ENCODE measurements at places on chromosomes 6 and 20. TPM values are rescaled to one million over a fixed set of nuclear protein-coding genes. Genes with fewer than 3 reads are reported as not detected.

DNA sequence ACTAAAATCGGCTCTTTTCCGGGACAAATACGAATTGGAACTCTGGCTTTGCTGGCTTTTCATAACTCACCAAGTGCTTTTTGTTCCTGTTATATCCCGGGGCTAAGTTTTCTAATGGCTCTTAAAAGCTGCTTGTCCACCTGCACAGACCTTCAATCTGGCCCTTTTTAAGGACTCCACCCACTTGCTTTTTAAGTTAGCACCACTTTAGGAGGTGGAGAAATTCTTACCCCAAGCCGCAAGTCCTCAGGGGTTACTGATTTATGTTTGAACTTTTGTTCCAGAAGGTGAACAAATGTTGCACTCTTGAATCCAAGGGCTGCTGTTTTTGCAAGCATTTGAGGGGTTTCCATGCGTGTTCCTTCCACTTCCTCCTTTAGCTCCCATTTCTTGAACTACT, 37.8 kb downstream of the FAM184A start:
- no peak for DNase-seq

DNA sequence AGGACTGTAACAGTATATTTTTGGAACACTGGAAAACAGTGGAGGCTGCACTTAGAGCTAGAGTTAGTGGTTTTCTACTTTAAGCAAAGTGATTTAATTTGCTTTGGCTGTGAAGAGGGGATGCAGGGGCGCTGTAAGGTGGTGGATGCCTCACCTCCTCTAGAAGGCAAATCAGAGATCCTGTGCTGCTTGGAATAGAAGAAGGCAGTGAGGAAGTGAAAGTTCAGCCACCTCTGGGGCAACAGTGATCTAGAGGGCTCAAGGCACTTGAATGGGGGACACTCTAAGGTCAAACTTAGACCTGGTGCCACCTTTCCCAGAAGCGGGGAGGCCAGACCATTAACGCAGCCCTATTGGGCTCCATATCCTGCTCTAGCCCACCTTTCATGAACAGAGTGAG, 19.0 kb upstream of the SNRPB2 start:
- DNase-seq: no peak

GRCh38 chr6:94121094-94121493, 701.7 kb upstream of the EPHA7 start:
- DNase-seq: no peak

The PGC gene
- polyA plus RNA-seq: not detected

DNA sequence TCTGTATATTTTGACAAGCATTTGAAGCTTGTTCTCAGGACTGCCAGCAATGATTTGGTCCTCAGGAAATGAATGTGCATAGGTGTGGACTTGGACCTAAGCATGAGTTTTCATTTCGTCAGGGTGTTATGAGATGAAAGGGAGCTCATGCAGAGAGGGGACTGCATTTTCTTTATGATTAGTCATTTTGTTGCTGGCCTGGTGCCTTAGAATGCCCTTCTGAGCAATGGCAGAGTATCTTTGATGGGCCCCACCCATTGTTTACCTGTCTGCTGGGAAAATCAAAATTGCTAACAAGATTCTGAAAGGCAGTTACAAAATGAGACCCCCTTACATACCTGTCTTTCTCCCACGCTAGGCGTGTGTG, 51.5 kb upstream of the MTHFD1L start:
- no peak for DNase-seq

The TRIM31 gene
- 0.26 TPM for polyA plus RNA-seq
